ENCODE measurements at places on chromosomes 12 and 14.

DNA sequence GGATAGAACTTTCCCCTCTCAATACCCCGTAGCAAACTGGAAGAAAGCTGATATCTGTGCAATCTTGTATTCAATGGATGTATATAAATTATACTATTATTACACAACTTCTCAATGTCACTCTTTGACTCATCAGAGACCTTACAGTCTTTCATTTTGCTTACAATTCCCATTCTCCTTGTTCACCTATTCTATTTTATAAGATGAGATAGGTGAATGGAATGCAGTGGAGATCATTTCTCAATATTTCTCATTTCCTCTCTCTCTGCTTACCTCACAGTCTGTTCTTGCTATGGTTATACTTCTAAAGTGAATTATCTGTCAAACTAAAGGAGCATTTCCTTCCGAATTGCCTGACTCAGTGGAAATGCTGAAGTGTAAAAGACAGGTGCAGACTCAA is 14.9 kb downstream of the FOXA1 start:
- no peak for DNase-seq

DNA sequence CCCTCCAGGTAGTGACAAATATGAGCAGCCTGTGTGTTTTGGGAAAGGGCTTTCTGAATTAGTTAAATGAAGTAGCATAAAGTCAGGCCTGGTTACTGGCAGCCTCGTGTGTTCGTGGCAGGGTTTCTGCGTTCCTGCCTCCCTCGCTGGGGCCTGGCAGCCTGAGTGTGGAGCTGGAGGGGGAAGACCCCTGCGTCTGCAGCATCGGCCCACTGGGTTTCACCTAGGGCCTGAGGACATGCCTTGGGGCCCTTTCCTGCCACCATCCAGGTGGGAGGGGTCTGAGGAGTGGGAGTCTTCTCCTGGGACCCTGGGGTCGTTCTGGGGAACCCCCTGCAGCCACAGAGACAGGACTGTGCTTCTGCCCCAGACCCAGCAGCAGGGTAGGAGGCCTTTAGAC is 20.4 kb upstream of the AMN start:
- no peak for DNase-seq

GRCh38 chr14:22811722-22812121 is 3.5 kb downstream of the SLC7A7 start:
- no peak for DNase-seq

DNA sequence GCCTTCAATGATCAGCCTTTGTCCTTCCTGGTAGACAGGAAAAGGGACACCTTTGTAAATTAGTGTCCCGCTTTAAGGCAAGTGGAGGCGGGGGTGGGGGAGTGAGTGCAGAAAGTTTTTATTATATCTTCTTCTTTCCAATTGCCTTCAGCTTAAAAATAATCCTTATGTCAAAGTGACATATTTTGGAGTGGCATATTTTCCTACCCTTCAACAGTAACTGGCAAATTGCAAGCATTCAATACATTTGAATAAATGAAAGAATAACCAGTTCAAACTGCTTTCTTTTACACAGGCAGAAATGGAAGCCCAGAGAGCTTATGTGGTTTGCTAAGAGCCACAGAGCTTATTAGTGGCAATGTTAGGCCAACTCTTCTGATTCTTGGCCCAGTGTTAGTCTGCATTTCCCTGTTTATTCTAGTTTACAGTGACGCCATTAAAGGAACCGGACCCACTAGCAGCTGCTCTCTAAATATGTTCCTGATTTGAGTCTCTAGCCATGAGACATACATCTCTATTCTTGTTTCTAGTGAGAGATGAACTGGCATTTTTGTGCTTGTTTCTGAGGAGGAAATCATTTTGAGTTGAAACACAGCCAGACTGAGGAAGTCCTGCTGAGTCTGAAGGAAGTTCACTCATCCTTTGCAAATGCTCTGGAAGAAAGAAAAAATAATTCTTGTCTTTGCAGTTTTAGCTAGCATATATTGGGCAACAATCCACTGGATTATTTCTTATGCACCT is 468.7 kb downstream of the NOVA1 start:
- DNase-seq: no peak

DNA sequence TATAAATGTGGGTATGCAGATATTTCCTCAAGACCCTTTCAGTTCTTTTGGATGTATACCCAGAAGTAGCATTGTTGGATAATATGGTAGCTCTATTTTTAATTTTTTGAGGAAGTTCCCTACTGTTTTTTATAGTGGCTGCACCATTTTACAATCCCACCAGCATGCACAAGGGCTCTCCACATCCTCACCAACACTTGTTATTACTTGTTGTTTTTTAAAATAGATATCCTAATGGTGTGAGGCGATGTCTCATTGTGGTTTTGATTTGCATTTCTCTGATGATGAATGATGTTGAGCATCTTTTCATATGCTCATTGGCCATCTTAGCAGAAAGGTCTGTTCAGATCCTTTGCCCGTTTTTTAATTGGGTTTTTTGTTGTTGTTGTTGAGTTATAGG is 47.1 kb downstream of the DIP2B start:
- DNase-seq: no peak

DNA sequence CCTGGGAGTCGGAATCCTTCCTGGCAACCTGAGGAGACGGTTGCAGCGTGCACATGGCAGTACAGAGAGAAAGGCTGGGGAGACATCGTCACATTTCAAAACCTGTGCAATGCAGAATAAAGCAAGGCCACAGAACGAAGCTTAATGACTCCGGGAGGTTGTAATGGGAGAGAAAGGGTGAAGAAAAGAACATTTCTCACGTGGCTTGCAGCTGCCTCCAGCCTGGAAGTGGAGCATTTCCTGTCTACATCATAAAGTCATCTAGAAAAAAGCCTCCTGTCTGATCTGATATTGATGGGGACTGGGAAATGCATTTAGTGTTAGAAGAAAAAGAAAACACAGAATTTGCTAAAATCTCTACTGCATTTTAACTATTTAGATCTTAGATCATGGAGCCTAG is 209.3 kb downstream of the TMEM132C start:
- DNase-seq: no peak

DNA sequence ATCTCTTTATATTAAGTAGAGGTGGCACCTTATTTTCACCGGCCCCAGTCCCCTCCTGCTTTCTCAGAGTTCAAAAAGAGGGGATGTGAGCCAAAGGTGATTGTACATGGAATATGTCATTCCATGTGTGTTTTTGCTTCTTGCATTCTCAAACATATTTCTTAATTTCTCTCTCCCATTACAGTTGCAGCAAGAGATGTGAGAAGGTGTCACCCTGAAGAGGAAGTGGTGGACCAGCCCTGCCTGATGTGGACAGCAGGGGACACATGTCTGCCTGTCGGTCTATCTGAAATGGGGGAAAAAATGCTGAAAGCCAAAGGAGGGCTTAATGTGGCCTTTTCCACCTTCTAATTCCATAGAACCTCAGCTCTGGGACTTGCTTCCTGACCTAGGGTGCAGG is 1.9 kb upstream of the FOXN3 start:
- no peak for DNase-seq

DNA sequence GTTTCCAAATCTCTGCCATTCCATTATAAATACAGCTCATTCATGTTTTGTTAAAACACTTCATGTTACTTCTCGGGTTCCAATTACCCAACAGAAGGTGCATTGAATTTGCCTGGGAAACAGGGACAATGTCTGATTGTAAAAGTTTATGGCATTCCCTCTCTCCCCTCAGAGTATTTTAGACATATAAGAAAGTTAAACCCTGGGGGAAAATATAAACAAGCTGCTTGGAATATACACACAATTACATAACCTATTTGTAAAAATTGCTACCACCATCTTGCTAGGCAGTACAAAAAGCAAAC is 60.0 kb downstream of the BTG1 start:
- no peak for DNase-seq

DNA sequence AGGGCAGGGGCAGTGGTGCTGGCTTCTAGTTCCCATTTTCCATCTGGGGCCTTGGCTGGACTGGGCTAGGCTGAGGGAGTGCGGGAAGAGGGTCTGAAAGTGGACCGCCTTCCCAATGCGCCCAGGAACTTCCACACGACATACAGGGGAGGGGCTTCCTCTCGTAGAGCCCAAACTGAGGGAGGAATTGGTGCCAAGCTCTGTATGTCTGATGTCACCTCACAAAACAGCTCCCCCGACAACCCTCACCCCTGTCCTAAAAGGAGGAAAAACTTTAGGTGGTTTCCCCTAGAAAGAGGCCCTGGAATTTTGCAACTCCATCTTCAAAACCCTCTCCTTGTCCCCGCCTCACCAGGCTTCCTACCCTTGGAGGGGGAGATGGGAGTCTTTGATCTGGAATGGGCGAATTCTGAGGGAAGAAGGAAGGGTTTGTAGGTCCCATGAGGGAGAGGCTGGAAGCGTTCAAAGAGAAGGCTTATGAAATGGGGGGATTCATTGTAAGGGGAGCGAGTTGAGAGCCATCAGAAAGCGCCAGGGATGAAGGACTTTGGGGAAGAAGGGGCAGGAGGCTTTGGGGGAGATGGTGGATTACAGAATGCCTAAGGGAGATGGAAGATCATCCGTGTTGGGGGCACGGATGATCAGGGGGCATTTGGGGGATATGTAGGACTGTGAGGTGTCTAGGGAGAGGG is 844 bp downstream of the GLTP start:
- no peak for DNase-seq

- DNase-seq: no peak
Measured at GRCh38 chr12:119868992-119869391, 8.1 kb downstream of the CIT start.

DNA sequence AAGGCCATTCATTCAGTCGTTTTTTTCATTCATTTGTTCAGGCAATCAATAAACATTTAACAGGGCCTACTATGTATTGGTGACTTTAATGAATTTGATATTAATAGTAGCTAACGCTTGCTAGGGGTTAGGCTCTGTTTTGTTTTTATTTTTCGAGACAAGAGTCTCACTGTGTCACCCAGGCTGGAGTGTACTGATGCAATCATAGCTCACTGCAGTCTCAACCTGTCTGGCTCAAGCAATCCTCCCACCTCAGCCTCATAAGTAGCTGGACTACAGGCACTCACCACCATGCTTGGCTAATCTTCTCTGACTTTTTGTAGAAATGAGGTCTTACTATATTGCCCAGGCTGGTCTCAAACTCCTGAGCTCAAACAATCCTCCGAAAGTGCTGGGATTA is 25.6 kb upstream of the MED13L start:
- no peak for DNase-seq

- no peak for DNase-seq
Measured at GRCh38 chr14:50388256-50388931, 8.3 kb downstream of the CDKL1 start.

DNA sequence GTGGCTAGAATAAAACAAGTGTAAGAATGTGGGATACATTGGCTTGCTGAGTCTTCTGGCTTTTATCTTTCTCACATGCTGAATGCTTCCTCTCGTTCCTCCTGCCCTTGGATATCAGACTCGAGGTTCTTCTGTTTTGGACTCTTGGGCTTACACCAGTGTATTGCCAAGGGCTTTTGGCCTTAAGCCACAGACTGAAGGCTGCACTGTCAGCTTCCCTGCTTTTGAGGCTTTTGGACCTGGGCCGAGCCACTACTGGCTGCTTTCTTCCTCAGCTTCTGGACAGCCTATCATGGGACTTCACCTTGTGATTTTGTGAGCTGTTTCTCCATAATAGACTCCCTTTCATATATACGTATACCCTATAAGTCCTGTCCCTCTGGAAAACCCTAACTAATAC is 300.9 kb upstream of the STXBP6 start:
- no peak for DNase-seq

DNA sequence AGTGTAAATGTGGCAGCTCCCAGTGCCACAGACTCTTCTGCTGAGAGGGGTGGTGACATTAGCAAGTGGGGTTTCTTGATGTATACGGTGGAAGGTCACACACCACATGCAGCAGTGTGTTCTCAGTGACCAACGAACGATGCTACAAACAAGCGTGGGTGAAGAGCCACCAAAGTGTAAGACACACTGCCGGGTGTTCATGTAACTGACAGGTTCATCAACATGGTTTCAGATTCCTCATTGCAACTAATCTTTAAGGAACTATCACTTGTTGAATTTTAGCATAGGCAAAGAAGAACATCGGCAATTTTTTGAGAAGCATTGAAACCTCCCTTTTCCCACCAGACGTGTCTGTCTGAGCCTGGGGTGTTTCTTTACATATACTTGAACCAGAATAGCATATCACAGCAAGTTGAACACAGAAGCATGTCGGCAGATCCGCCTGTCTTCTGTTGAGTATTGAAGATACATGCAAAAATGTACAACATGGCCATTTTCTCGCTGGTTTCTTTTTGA is 58.8 kb downstream of the PPP2R5C start:
- DNase-seq: no peak

GRCh38 chr12:116855744-116856470 is 25.3 kb downstream of the HRK start:
- DNase-seq: no peak

- DNase-seq: no peak
Measured at GRCh38 chr12:69442894-69443293, 27.3 kb upstream of the FRS2 start.

- DNase-seq: no peak
Measured at GRCh38 chr12:122051231-122051876, 27.2 kb upstream of the MLXIP start.

- DNase-seq: no peak
Measured at GRCh38 chr12:12546314-12546772, 16.3 kb downstream of the DUSP16 start.

DNA sequence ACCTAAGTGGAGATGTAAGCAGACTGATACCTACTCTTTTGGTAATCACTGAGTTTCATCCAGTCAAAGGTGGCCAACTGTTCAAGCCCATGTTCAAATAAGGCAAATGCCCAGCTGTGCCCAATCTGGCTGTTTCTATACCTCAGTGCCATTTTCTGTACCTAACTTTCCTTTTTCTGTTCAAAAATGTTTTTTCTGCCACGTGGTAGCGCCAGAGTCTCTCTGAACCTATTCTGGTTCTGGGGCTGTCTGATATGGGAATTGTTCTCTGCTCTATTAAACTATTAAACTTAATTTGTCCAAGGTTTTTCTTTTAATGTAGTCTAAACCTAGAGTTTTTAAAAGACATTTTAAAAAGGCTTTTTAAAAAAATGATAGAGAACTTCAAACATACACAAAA is 391.2 kb downstream of the NOVA1 start:
- no peak for DNase-seq

- no peak for DNase-seq
Measured at GRCh38 chr14:88164906-88165534, 158.0 kb downstream of the KCNK10 start.

- no peak for DNase-seq
Measured at GRCh38 chr12:97643924-97644323, 181.3 kb downstream of the RMST start.

DNA sequence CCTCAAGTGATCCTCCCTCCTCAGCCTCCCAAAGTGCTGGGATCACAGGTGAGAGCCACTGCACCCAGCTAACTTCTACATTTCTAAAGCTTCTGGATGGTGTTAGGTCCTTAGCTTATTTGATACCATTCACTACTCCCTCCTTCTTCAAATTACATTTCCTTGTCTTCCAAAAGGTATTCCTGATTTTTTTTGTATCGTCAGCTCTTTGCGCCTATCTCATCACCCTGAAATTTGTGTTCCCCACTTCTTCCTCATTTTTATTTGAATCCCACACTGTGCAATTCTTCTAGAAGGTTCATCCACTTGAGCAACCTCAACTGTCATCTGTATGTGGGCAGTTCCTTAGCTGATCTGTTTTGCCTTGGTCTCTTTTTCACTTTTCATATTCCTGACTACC is 241.8 kb upstream of the RGS6 start:
- DNase-seq: no peak

GRCh38 chr12:130709971-130710732 is 5.9 kb downstream of the RIMBP2 start:
- DNase-seq: no peak

GRCh38 chr14:71262441-71262840 is 355.2 kb downstream of the PCNX1 start:
- no peak for DNase-seq
